Stimulated activated CD4-positive, alpha-beta T cell treated with anti-CD3 and anti-CD28 coated beads, Interleukin-1b, Interleukin-23, amount 100 ng/mL, for 1 hour (primary cell): ENCODE measurements at places on chromosomes 12 and 14.

- DNase-seq: no peak
Observed at GRCh38 chr12:121580959-121581685, at the start of gene KDM2B. Gene KDM2B (minus strand): TSS chr12:121581023. CDS start chr12:121580911, 112 bp downstream.

GRCh38 chr12:124109760-124110159 lies 136.7 kb downstream of the ZNF664 start:
- no peak for DNase-seq

DNA sequence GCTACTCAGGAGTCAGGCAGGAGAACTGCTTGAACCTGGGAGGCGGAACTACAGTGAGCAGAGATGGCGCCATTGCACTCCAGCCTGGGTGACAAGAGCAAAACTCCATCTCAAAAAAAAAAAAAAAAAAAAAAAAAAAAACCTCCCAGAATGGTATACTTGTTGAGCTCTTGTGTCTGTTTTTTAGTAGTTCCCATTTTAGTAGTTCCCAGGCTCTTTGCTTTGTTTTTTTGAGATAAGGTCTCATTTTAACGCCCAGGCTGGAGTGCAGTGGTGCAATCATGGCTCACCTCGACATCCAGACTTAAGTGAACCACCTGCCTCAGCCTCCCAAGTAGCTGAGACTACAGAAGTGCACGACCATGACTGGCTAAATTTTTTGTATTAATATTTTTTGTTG lies 13.4 kb downstream of the ATXN2 start:
- DNase-seq: no peak

GRCh38 chr12:95244350-95244749 lies 26.7 kb downstream of the VEZT start:
- DNase-seq: no peak

DNA sequence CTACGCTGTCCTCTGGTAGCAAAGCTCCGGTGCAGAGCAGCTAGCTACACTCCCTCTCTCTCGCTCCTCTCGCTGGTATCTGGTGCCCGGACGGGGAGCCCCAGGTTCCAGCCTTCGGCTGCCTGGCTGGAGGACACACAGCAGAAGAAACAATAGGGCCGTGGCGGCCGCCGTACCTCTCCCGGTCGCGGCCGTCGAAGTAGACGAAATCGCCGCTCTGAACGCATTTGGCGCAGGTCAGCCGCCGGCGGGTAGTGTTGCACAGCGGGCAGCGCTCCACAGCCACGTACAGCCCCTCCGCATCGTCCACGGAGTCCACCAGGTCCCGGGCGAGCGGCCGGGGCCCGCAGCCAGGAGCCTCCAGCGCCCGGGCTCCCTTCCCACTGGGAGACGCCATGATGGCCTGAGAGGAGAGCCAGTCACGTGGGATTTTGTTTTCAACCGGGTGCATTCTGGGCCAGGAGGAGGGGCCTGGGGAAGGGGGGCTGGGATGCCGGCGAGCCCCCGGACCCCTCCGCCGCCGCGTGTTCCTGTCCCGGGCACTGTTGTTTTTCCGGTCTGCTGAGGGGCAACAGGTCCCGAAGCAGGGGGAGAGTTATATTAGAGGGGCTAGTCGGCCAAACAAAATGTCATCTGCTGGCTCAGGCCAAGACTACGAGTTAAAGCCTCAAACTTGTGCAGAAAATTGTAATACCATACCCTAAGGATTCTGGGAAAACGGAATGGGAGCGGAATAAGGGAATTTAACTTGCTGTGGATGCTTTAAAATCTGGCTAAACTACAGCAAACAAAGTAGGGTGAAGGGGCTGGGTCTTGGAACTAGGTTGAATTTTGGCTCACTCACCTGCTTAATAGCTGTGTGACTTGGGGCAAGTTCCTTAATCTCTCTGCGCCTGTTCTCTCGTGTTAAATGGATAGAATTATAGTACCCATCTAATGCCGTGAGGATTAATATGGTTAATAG lies at the start of gene ATG14:
Gene ATG14, minus strand, starts transcription at position 405 of the 964 bp plus-strand sequence. Its CDS starts 8 bp downstream, at position 397.
- peak; percentile 41 for DNase-seq

DNA sequence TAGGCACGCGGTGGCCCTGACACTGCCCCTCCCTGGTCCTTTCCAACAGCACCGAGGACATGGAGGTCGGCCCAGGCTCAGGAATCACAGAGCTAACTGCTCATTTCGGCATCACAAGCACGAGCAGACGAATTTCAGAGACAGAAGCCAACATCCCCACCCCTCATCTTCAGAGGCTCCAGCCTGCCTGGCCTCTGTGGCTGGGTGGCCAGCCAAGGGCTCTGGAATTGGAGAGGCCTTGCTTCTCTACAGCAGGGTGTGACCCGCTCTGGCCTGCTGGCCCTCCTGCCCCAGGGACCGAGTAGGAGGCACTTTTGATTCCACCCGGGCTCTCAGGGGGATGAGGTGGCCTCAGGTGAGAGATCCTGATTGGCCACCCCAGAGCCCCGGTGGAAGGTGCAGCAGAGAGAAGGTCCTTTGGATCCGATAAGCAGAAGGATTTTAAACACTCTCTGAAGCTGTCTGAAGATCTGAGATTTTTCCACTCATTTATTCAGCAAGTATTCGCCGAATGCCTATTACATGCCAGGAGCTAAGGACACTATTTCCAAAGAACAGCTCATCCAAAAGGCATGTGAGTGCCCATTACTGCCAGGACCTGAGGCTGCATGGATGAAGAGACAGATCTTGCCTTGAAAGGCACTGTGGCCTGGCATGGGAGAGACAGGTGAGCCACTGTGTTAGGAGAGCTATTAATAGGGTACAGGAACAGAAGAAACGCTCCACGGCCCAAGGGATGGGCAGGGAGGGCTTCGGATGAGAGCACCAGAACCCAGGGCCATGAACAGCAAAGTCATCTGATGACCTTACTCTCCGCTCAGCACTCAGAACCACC lies 10.2 kb downstream of the BAG5 start:
- no peak for DNase-seq

GRCh38 chr12:115657081-115658013 lies 620.1 kb downstream of the MED13L start:
- no peak for DNase-seq

GRCh38 chr14:33682760-33683159 lies 268.1 kb downstream of the EGLN3 start:
- DNase-seq: no peak

- DNase-seq: no peak
Observed at GRCh38 chr14:21241218-21241819, 27.9 kb downstream of the HNRNPC start.

- DNase-seq: no peak
Observed at GRCh38 chr14:101957406-101958234, 6.8 kb upstream of the DYNC1H1 start.

DNA sequence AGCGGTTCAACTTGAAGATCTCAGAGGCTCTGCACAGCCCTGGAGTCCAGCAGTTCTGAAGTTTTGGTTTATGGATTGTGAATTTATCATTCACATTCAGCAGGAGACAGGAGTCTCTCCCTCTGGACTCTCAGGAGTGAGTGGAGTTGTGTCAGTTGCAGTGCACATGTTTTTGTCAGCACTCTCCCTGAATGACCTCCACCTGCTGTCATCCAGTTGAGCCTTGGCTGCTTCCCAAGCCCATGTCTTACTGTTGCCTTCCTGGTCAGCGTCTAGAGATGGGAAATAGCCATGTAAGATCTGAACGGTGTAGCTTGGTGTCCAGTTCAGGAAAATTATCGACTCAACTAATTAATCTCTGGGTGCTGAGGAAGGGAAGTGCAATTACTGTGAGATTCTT lies 133.2 kb downstream of the PRKCH start:
- no peak for DNase-seq

GRCh38 chr12:121697093-121697698 lies 15.4 kb upstream of the TMEM120B start:
- no peak for DNase-seq

- no peak for DNase-seq
Observed at GRCh38 chr14:39025810-39026627, 77.0 kb downstream of the SEC23A start.

- no peak for DNase-seq
Observed at GRCh38 chr14:96038558-96038919, 623 bp upstream of the C14orf132 start.
